ENCODE measurements at places on chromosomes 11 and 22.

- DNase-seq: no peak
Measured at GRCh38 chr11:62108971-62109404, 14.8 kb upstream of the INCENP start.

- DNase-seq: no peak
Measured at GRCh38 chr11:8209208-8209807, 40.5 kb upstream of the RIC3 start.

DNA sequence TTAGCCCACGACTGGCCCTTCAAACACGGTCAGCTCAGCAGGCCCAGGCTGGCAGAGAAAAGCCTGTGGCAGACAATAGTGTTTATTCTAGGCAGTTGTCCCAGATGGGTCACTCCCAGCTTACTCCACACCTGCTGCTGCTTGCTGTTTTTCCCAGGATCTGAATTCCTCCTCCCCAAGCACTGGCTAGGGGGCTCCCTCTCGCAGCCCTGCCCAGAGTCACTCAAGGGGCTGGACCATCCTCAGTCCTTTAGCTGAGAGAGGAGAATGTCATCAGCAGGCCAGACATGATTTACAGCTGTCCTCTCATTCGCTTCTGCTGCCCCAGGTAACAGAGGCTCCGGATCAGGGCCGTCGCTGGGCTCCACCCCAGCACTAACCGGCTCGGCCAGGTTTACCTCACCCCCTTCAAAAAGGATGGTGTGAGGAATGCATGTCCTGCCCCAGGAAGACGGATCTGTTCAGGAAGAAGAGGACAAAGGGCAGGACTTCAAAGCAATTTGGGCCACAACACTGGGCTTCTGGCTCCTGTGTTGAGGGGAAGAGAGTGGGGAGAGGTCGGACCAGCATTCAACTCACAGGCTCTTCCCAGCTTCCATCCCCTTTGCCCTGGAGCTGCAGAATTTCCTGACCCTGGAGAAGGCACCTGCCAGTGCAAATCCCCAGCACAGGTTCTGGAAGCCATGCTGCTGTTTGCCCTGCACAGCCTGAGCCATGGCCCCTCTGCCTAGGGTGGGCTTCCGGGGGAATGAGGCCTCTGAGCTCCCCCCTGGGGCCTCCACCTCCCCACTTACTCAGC is 59.7 kb upstream of the BARX2 start:
- DNase-seq: peak; percentile 15

DNA sequence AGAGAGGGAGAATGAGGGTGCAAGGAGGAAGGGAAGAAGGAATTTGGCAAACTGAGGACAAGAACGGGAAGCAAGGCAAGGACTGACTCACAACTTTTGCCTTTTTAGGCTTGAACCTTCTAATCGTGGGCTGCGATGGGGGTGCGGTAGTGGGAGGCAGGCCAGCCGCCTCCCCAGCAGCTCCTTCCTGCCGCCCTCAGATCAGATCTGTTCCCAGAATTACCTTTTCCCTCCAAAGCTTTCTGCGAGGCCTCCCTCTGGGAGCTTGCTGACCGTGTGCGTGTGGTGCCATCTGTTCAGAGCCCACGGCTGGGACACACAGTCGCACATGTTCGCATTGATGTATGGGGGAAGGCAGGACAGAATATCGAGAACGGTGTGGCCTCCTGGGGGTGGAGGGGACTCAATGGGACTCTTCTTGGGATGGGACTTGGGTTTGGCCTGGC is 86.9 kb upstream of the PARVA start:
- no peak for DNase-seq

GRCh38 chr11:18669711-18670110 is 28.9 kb upstream of the TMEM86A start:
- DNase-seq: no peak

GRCh38 chr22:41909310-41910049 is 5.4 kb downstream of the SHISA8 start:
- DNase-seq: no peak

- no peak for DNase-seq
Measured at GRCh38 chr22:49686495-49687219, 141.0 kb downstream of the BRD1 start.

DNA sequence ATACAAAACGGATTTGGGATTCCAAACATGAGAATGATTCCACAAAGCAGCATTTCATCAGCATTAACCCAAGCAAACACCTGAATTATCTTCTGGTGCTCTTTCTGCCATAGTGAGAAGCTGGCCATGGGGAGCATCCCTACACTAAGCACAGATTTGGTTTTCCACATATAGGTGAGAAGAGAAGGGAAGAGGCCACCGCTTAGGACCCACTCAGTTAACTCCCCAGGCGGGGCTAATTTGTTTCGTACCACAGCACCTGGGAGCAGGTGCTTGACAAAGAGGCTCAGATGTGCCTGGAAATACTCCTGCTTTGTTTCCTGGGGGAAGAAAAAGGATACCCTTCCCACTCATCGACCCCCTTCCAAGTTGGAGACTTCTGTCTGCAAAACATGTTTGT is 64.2 kb downstream of the RAB30 start:
- no peak for DNase-seq

GRCh38 chr11:118569670-118570069 is 2.5 kb upstream of the ARCN1 start:
- DNase-seq: no peak

- no peak for DNase-seq
Measured at GRCh38 chr22:23047742-23048141, 22.6 kb upstream of the GNAZ start.

DNA sequence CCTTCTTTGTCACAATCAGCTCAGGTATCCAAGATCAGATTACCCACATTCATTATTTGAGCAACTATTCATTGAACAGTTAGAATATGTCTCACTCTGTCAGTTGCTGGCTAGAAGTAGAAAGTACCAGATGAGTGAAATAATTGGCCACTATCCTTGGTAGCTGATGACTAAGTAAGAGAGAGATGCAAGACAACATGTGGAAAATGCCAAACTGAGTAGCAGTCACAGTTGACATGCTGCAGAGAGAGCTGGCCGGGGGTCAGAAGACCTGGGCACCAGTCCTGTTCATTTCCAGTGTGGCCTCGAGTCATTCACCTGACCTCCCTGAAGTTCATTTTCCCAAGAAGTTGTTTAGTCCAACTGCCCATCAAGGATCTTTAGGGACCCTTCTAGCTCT is 22.5 kb upstream of the SMIM35 start:
- no peak for DNase-seq

GRCh38 chr11:57116654-57117053 is 65.1 kb upstream of the LRRC55 start:
- DNase-seq: peak; percentile 49

- DNase-seq: no peak
Measured at GRCh38 chr22:19178065-19178656, 375 bp downstream of the SLC25A1 start.

DNA sequence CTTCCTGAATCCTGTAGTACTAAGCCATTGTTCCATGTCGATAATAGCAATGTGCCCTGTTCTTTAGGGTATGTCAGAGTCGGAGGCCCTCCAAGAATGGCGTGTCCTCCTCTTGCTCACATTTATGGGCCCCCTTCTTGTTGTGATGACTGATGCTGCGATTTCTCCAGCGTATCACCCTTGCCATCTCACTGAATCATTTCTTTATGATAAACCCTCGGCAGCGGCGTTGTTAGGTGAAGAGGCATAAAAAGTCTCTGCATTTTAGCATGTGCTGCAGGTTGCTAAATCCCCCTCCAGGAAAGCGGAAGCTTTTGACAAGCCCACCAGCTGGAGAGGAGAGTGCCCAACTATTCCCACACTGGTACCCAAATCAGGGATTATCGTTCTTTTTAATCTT is 1045.3 kb downstream of the BRD1 start:
- peak; percentile 1 for DNase-seq

GRCh38 chr11:62817129-62817528 is 11.9 kb upstream of the NXF1 start:
- no peak for DNase-seq

GRCh38 chr11:12289667-12290476 is 87.5 kb upstream of the PARVA start:
- DNase-seq: no peak

DNA sequence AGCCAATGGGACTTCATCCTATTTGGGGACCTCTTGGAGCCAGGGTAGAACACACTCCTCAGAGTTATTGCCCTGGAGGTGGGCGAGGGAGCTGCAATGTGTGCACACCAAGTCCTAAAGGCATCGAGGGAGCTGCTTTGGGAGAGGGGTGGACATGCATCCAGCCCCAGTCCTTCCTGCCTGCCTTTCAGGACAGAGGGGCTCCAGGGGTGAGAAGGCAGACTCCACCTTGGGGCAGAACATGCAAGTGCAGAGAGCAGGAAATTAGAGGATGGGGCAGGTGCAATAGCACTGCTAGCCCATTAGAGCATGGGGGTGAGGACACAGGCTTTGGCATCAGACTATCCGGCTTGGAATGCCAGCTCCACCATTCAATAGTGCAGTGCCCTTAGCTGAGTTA is 288.5 kb downstream of the OPCML start:
- no peak for DNase-seq

DNA sequence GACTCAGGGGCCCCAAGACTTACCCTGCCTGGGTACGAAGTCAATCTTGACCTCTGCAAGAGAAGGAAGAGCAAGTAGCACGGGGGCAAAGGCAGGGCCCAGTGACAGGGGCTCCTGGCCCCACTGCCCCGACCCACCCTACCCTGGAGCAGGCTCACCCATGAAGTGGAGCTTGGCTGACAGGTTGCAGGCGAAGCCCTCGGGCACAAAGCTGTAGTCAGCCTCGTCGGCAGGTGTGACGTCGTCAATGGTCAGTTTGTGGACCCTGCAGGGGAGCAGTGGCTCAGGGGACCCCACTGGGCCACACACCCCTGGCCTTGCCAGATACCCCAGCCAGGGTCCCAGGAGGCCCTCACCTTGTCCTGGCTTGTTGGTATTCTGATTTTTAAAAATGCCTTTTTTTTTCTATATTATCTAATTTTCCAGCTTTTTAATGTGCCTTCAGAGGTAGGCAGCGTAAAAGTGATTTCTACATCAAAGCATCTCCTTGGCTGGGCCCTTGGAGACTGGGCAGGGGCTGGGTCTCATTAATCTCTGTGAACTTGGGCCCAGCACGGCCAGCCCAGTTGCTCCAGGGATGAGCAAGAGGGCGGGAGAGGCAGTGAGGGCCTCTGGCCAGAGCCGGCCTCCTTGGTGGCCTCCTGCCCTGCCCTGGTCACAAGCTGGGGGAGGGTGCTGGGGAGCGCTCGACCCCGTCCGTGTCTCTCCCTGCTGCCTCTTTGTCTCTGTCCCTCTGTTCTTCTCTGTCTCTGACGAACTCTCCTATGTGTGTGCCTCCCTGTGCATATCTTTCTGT is 11.3 kb downstream of the MYBPC3 start:
- no peak for DNase-seq

GRCh38 chr11:75768112-75768908 is at the start of gene DGAT2:
TSS of gene DGAT2 (plus strand) at chr11:75768778. CDS start at chr11:75768992, 214 bp downstream.
- peak; percentile 56 for DNase-seq

DNA sequence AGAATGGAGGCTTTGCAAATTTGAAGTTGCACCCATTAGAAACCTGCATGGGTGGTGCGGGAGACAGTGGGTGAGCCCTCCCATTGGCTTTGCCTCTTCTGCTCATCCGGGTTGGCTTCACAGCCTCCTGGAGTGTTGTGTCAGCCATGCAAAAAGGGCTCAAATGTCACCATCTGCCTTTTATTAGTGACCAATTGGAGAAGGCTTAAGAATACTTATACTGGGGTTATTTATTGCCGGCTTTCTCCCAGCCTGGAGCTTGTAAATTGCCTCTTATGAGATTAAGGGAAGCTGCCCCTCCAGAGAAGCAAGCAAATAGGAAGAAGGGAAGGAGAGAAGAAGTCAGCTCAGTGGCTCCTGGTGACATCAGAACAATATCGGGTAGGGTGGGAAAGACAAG is 182.6 kb downstream of the ST3GAL4 start:
- no peak for DNase-seq

Measured in NT2/D1 (cell line).